Epithelial cell of proximal tubule (primary cell): ENCODE measurements at places on chromosomes 2 and 18.

GRCh38 chr2:173968551-173968950, 3.4 kb upstream of the SP3 start:
- DNase-seq: no peak

DNA sequence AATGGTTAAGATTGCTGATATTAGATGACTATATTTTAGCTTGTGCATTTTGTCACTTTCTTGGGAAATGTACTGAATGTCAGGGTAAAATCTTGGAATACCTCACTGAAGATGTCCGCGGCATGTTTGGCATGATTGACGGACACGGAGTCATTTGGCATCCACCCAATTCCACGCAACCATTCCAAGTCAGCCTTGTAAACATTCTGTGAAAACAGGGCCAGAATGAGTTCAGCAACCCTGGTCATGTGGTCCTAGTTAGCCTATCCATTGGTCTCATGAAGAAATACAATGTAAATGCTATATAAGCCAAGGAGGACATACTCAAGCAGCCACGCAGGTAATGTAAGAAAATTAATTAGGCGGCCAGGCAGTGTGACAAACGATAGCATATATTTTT, 159.5 kb downstream of the RIF1 start:
- no peak for DNase-seq

DNA sequence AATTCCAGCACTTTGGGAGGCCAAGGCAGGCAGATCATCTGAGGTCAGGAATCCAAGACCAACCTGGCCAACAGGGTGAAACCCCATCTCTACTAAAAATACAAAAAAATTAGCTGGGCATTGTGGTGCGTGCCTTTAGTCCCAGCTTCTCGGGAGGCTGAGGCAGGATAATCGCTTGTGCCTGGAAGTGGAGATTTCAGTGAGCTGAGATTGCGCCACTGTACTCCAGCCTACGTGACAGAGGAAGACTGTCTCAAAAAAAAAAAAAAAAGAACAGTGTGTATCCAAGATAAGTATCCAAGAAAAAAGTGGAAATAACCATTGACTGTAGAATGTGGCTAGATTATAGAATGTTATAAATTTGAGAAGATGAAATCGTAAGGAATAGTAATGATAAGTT, 142.1 kb downstream of the FAM124B start:
- no peak for DNase-seq

GRCh38 chr18:39913672-39914366, 2041.2 kb upstream of the PIK3C3 start:
- no peak for DNase-seq

DNA sequence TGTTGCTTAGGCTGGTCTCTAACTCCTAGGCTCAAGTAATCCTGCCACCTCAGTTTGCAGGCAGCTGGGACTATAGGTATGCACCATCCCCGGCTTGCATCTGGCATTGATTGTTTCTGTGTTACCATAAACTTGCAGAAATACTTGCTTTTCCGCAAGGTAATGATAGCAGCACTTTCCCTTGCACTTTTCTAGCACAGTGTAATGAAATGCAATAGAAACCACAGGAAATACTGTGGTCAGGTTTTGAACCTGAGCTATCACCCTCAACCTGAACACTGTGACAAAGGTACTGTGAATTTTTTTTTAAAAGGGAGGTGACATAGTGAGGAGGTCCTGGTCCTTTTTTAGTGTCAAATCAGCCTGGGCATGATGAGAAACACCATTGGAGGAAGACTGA, 38.3 kb downstream of the DHRS9 start:
- DNase-seq: no peak

- no peak for DNase-seq
Measured at GRCh38 chr18:1891641-1892040, 679.7 kb downstream of the METTL4 start.
